NCI-H1436 treated with DMSO at 0.1 percent for 48 hours (cell line): ENCODE measurements at places on chromosomes 11 and 22.

DNA sequence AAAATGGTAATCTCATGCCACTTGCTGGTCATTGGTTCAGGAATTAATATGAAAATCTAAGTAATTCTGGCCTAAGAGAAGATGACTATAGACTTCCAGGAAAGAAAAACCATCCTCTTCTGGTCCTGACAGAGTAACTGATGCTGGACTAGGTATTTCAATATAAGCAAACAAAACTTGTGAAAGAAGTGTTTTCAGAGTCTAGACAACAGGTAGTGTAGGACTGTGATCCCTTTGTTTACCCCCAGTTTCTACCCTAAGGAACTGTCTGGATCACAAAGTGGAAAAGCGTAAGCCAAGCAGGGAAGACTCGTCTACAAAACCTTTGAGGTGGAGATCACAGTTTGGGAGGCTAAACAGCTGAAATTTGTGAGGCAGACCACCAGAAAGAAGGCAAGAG is 30.4 kb upstream of the ARL14EP start:
- no peak for DNase-seq

DNA sequence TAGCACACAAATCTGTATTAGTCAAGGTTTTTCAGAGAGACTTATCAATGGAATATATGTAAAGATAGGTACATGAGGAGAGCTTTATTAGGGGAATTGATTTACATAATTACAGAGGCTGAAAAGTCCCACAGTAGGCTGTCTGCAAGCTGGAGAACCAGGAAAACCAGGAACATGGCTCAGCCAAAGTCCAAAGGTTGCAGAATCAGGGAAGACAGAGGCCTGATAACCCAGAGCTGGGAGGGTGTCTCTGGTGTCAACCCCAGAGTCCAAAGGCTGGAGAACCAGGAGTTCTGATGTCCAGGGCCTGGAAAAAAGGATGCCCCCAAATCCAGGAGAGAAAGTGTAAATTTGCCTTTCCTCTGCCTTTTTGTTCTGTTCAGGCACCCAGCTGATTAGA is 16.3 kb upstream of the OR5F1 start:
- no peak for DNase-seq

GRCh38 chr11:1557051-1557884 is 14.8 kb downstream of the DUSP8 start:
- DNase-seq = no peak

- no peak for DNase-seq
These were observed 272 bp downstream of the DIXDC1 start for GRCh38 chr11:111937461-111937769.

- DNase-seq = no peak
These were observed 15.4 kb upstream of the OR4D5 start for GRCh38 chr11:123924027-123924426.

DNA sequence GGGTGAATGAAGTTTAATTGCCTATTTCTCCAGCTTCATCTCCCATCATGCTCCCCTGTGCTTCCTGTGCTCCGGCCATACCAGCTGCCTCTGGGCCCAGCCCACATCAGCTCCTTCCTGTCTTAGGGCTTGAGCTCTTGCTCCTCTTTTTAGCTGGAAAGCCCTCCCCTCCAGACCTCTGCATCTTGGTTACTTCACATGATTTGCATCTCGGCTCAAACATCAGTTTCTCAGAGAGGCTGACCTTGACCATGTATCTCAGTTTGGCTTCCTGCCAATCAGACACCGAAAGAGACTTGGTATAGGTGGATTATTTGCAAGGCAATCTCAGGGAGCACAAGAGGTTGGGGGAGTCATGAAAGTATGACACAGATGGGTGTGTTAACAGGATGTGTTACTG is 73.2 kb upstream of the TIMP3 start:
- no peak for DNase-seq

DNA sequence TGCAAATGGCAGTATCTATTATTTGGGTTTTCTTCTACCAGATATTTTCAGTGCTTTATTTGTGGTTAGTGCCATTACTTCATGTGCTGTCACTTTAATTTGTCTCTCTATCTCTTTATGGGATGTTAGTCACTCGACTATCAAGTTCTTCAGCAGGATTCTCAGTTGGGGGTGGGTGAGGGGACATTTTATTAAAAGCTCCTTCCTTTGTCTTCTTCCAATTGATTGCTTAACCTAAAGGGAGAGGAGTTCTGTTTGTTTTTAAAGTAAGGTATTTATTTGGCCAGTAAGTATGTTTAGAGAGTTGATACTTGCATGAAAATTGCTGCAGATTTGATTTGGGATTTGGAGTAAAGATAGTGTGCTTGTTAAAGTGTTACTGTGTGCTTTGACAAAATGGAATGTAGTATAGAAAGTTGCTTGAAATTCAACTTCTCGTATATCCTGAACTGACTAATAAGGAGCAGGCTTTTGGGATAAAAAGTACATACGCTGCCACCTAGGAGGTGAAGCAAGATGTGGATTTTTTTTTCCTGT is 10.3 kb downstream of the YAP1 start:
- DNase-seq = no peak
